ENCODE measurements at places on chromosomes 2 and 18.

DNA sequence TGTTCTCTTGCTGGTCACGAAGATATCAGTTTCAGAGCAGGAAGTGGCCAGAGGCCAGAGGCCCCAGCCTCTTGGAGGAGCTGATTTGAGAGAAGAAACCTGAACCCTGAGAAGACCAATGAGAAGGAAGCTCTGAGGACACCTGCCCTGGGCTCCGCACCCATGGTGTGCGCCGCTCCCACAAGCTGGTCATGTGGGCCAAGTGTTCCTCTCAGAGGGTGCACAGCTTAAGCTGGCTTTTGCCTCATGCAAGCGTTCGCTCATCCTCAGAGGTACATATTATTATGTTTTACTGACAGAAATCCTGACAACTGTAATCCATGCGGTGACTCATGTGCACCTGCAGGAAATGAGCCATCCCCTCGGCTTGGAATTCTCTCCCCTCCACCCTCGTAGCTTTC is 316.1 kb upstream of the MYT1L start:
- no peak for DNase-seq

GRCh38 chr2:155841442-155841841 is 491.1 kb downstream of the NR4A2 start:
- DNase-seq, result no peak

DNA sequence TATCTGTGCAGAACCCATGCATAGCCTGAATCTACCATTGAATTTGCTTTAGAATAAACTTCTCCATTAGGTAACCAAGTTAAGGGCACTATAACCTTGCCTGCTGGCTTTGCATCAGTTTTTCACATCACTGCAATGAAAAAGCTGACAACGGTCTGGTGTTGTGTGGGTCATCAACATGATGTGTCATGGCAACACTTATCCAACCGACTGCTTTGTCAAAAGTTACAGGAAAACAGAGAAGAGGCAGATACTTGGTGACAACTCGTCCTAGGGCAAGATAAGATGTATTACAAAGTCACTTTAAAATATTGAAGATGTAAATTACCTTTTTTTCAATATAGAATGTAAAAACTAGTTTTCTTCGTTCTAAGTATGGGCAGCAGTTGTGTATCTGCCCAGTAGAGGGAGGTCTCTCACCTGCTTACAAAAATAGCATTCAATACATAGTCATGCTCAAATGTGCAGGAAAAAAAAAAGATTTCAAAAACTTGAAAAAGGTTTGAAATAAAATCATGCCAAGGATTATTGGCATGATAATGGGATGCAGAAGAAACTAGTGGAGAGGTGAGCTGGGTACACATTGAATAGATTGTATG is 96.3 kb downstream of the EVA1A start:
- peak; percentile 37 for DNase-seq

DNA sequence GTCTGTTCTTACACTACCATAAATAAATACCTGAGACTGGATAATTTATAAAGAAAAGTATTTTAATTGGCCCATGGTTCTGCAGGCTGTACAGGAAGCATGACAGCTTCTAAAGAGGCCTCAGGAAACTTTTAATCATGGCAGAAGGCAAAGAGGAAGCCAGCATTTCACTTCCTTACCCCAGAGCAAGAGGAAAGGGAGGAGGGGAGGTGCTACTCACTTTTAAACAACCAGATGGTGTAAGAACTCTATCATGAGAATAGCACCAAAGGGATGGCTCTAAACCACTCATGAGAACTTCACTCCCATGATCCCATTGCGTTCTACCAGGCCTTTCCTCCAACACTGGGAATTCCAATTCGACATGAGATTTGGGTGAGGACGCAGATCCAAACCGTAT is 344.4 kb upstream of the SLC39A10 start:
- DNase-seq, result no peak

DNA sequence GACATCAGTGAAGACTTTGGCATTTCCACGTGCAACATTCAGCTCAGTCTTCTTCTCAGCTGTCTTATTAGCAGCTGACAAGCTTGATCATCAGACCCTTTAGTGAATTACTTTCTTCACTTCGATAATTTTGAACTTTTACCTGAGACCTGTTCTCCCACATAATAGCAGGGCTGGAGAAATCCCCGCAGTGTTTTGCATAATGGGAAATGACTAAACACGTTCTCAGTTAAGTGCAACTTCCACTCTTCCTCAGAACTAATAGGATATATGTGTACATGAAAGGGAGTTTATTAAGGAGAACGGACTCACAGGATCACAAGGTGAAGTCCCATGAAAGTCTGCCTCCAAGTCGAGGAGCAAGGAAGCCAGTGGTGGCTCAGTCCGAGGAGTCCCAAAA is 28.8 kb upstream of the MBP start:
- DNase-seq, result no peak

DNA sequence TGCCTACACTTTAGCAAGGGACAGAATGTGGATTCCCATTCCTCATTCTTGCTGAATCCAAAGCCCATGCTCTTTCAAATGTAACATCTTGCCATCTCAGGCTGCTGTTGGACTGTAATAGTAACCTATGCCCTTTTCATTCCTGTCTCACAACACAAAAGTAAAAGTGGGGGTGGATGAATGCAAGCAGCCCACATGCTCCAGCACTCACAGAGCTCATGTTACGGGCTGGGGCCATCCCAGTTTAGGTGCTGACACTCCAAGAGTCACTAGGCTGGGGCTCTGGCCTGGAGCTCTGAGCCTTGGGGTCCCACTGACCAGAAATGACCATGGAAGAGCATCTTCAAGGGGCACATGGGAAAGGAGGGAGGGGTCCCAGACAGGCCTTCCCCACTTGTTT is 47.6 kb downstream of the CCBE1 start:
- no peak for DNase-seq

DNA sequence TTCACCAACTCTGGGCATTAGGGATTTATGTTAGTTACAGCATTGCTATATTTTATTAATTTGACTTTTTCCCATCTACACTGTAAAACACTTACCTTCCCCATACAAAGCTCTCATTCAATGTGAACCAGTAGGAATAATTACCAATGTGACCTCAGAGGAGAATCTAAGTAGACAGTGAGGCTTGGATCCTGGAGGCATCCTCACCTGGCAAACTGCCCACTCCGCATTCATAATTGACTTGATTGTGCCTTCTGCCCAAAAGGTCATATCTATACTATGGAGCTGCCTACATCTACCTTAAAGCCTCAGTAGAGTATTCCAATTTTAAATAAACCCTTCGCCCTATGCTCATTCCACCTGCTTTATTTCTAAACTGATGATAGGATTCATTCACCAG is 45.4 kb upstream of the SCN1A start:
- no peak for DNase-seq

DNA sequence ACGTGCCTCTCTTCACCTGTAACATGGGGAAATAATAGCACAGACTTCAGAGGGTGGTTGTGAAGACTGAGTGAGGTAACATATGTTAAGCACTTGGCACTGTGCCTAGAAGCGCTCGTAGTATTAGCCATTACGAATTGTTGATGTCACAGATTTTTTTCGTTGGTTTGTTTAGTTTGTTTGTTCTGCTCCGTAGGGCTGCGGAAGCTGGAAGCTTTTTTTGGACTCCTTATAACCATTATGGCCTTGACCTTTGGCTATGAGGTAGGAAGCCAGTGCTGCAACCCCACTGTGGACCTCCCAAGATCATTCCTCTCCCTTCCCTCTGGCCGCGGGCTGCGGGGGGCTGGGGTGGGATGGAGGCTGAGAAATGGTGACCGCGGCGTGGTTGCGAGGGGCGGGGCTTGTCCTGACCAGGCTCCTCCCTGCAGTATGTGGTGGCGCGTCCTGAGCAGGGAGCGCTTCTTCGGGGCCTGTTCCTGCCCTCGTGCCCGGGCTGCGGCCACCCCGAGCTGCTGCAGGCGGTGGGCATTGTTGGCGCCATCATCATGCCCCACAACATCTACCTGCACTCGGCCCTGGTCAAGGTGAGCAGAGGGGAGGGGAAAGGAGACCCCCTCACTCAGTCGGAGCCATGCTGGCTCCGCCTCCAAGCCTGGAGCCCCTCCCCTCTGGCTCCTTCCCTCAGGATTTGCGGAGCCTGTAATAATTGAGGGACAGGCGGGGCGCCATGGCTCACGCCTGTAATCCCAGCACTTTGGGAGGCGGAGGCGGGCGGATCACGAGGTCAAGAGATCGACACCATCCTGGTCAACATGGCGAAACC is 5.5 kb downstream of the SLC11A1 start:
- peak; percentile 57 for DNase-seq

DNA sequence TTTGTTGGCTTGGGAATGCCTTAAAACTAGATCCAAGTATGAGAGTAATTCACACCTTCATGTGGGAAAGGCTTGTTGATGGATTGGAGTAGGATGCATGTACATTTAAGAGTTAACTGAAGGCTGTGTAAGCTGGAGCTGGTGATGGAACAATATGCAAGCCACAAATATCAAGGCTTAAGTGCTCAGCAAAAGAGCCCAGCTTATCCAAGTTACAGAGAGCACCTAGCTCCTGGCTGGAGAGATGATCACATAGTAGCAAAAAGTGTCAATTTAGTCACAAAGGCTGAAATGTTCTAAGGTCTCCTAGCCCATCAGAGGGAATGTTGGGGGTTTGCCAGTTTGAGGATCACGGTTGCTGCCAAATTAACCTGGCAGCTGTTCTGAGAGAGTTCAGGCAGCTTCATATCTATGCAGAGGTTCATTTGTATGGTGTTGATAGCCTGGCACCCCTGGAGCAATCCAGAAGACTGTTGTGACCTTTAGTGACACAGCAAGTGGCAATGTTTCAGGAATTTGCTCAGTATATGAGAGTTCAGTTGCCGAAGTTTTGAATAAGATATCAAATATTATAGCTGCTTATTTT is 228.2 kb downstream of the DOK6 start:
- no peak for DNase-seq

DNA sequence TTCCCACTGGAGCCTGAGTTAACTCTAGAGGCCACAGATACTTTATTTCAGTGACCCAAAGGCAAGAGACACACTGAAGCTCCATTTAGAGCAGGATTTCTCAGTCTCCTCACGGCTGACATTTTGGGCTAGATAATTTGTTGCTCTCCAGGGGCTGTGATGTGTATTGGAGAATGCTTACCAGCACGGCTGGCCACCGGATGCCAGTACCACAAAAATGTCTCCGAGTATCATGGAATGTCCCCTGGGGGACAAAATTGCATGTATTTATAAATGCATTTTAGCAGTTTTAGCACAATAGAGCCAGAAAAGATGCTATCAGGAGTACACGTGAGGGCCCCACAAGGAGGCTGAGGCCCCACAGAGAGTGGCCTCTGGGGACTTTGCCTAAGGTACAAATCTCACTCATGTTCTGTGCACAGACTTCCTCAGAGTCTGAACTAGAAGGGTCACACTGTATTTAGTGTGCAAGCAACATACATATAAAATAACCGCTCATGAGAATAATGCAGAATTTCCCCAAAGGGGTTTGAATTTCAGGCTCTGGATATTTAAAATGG is 20.5 kb upstream of the DCC start:
- peak; percentile 88 for DNase-seq

DNA sequence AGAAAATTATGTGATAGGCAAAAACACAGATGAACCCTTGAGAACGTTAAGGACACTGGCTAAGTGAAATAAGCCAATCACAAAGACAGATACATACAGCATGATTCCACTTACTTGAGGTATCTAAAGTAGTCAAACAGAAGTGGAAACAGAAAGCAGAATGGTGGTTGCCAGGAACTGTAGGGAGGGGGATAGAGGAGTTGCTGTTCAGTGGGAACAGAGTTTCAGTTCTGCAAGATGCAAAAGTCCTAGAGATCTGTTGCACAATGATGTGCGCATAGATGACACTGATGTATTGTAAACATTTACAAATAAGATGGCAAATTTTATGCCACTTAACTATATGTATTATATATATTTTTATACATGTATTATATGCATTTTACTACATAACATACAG is 59.7 kb downstream of the POLE4 start:
- DNase-seq, result no peak

- DNase-seq, result no peak
These were observed 93.1 kb downstream of the MBP start for GRCh38 chr18:77039196-77040130.

DNA sequence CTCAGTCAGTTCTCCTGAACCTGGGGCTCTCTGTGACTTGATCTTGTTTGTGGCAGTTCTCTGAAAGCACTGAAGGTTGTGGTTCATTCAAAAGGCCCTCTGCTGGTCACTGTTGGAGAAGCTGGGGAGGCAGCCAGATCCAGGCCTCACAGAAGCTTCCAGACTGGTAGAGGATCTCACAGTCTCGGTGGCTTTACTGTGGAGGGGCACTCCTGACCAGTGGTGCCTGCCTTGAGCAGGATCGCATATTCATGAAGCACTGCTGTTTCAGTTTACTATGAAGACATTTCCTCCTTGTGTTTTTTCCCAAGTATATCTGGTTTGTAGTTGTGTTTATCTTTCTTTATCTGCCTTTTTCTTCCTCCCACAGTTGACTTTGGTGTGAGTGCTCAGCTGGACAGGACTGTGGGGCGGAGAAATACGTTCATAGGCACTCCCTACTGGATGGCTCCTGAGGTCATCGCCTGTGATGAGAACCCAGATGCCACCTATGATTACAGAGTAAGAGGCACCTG is 133.9 kb downstream of the MAP4K4 start:
- DNase-seq, result peak; percentile 75

GRCh38 chr2:234732404-234733092 is 219.3 kb upstream of the SH3BP4 start:
- DNase-seq, result no peak

DNA sequence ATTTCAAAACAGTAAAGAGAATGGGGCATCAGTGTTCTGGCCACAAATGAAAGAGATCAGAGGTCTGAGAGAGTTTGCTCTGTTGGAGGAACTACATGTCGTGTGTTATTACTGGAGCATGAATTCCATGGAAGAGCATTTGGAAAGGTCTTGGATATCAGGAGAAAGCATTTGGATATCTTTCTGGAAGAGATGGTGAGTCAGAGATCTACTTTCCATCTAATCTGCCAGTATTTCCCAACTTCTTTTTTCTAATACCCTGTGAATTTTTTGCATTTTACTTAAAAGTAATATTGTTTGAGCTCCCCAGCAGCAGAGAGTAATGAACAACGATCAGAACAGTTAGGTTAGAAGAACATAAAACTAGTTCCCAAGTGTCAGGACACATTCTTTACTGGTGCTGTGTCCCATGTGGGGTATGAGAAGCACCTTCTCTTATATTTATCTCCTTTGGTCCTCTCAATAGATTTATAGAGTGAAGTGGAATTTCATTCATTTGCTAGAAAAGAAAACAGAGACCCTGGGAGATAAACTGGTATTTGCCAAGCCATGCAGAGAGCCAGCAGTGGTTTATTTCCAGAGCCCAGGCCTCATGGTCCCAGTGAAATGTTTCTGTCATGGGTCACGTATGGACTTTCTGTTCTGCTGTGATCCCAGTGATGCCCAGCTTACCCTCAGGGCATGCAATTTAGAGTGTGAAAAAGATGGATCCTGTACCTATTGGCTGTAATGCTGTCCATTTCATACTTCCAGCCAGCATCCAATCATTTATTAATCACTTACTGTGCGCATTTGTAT is 130.8 kb upstream of the NT5C1B start:
- DNase-seq, result peak; percentile 93

DNA sequence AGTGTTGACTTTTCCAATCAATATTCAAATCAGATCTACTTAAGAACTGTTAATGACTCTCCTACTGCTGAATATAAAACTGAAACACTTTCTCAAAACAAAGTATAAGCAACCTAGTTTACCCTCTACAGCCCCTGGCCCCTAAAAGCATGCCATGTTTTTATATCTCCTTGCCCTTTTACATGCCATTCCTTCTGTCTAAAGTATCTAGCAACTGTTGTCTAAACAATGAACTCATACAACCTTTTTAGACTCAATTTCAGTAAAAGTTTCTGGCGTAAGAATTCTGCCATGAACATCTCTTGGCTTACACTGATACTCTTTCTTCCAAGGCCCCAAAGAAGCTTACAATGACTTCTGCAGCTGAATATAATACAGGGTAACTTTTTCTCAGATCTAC is 47.8 kb upstream of the GPR75 start:
- no peak for DNase-seq

- peak; percentile 68 for DNase-seq
These were observed 87.5 kb upstream of the SLC35G4 start for GRCh38 chr18:11521853-11522252.
